Eye (tissue), 1 donor: ENCODE measurements at places on chromosomes 5 and 9.

- DNase-seq = no peak
Measured at GRCh38 chr5:145500710-145501109, 334.4 kb downstream of the PRELID2 start.

DNA sequence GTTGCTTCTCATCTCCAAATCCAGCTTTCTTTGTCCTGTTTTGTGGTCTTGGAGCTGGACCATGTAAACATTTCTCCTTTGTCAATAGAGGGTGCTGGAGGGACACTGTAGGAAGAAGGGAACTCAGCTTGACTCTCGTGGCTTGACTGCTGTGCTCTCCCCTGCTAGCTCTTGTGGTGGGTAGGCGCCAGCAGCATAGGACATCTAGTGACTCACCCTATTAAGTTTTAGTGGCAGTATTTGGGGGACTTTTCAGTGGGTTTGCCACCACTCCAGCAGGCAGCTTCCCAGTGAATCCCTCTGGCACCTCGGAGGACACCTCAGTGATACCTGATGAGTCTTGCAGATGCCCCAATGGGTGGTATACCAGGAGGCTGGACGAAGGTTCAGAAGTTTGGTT is 97.8 kb downstream of the TSSK1B start:
- peak; percentile 39 for DNase-seq

- DNase-seq = no peak
Measured at GRCh38 chr9:23522952-23523351, 303.1 kb downstream of the ELAVL2 start.

GRCh38 chr5:122322801-122323548 is 10.9 kb downstream of the SNCAIP start:
- DNase-seq = peak; percentile 49

DNA sequence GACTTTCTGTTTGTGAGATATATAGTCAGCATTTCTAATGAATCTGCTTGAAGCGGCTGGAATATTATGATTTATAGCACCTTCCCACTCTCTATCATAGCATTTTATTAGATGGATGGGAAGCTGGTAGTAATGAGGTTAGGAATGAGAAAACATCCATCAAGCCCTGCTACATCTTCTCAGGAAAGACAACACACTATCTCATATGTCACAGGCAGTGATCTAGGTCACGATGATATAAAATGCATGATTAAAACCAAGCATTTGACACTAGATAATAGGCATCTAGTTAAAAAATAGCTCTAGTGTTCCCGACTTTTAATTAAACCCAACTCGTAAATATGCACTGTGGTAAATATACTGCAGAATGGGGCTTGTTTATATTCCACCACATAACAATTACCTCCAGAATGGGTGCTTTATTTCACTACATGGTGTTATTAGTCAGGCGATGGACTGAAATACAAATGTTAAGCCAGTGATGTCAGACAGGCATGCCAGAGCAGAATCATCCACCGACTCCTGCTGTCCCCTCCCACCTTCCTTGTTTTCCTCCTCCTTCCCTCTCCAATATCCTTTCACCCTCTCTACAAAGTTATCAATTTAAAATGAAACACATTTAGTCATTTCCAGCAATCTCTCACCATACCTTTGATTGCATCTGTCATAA is 286.8 kb downstream of the SPATA31D1 start:
- no peak for DNase-seq

- DNase-seq = peak; percentile 77
Measured at GRCh38 chr5:123450640-123451039, 27.4 kb upstream of the CEP120 start.

- DNase-seq = no peak
Measured at GRCh38 chr5:159961176-159962160, 45.2 kb downstream of the ADRA1B start.

GRCh38 chr9:135320943-135321342 is 158.6 kb upstream of the PPP1R26 start:
- no peak for DNase-seq

- peak; percentile 38 for DNase-seq
Measured at GRCh38 chr5:15286650-15287049, 213.3 kb upstream of the FBXL7 start.

GRCh38 chr5:14675865-14676300 is 11.4 kb downstream of the OTULIN start:
- DNase-seq = no peak

DNA sequence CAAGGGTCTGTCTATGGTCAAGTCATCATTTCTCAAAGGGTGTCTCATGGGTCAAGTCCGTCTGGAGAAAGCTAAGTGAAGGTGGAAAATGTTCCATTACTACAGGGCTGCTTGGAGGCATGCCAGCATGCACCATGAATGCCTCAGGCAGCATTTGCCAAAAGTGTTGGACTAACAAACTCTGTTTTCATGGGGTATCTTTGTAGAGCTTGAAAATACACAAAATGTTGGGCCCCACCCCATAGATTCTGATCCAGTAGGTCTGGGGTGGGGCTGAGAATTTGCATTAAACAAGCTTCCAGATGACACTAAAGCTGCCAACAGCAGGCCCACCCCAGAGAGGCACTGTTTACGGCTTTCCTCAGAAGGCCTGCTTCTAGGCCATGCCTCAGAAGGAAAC is 75.0 kb upstream of the FRRS1L start:
- DNase-seq = no peak

DNA sequence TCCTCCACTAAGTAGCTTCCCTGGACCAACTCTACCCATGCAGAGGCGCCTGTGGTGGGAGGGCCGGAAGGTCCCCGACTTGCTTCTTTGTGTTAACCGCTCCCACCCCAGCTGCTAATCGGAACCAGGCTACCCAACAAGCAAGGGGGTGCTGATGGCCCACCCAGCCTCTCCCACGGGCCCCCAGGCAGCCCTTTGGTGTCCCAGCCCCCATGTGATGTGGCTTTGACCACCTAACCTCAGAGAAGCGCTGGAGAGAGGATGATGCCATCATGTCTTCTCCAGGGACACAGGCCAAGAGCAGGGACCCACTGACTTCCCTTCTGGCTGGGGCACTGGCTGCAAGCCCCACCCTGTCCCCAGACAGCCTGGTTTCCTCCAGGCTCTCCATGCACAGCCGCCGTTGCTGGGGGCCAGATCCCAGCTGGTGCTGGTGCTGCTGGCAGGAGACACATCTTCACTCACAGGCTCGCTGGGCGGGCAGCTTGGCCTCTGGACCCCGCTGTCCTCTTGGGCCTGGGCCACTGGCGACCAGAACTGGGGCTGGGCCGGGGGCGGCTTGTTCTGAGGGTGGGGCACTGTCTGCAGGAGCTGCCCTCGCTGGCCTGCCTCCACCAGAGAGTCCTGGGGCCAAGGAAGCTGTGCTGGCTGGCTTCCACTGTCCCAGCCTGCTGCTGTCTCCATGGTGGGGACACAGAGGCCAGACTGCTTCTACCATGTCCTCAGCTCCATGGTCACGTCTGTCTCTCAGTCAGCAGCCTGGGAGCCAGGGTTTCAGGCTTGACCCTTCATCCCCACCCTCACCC is 27.8 kb downstream of the LAMC3 start:
- no peak for DNase-seq

DNA sequence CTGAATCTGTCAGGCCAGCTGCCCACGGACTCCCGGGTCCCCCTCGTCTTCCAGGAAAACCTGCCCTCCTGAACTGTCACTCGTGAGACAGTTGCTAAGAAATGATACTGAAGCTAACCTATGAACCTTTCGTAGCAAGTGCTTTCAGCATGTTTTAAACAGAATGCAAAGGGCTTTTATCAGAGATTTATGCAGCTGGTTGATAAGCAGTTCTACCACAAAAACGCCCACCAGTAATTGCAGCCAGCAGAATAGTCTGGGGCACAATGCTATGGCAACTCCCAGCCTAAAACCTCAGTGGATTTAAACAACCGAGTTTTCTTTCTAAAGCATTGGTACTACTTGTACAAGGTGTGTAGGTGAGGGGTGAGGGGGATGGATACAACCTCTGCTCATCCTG is 97.5 kb downstream of the IRX2 start:
- DNase-seq = no peak

GRCh38 chr9:4510546-4511322 is 20.5 kb downstream of the SLC1A1 start:
- DNase-seq = no peak

DNA sequence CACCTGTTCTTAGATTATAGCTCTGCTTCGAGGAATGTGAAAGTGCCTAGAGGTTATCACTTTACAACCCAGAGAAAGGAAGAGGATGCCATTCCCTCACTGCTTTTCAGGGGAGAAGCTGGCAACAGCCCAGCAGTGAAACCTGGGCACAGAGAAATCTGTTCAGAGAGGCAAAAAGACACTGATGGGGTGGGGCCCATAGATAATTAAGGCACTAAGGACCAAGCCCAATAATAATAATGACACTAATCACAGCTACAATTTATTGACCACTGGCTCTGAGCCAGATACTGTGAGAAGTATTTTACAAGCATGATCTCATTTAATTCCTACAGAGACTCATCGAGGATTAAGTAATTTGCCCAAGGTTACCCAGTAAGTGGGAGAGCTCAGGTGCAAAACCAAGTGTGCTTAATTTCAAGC is 168.3 kb downstream of the PIK3R1 start:
- DNase-seq = no peak

DNA sequence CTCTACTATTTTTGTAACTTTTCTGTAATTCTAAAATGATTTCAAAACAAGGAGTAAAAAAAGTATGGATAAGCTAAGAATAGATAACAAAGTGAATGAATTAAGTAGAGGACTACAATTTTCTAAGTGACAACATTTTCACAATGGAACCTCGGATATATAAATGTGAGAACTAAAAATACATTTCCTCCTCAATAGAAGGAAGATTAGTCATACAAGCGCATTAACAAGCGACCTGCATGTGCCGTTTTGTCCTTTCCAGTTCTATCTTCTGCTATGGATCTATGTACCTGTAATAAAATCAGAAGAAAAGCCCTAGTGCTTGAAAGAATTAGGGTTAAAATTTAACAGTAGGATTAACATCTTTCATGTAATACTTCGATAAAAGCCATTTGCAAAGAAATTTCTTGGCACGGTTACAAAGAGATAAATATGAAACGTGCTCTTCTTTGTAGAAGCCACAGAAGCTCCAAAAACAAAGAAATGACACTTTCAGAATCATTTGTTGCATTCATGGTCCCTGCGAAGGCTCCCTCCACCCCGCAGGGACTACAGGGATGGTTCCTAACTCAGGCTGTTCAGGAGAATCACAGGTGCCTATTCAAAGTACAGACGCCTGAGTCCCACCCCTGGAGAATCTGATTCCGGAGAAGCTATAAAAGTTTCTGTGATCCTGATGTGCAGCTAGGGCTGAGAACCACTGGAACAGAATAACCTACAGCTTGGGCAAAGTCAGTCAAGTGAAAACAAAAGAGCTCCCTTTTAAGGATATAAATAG is 216.6 kb upstream of the EFNA5 start:
- DNase-seq = peak; percentile 46

DNA sequence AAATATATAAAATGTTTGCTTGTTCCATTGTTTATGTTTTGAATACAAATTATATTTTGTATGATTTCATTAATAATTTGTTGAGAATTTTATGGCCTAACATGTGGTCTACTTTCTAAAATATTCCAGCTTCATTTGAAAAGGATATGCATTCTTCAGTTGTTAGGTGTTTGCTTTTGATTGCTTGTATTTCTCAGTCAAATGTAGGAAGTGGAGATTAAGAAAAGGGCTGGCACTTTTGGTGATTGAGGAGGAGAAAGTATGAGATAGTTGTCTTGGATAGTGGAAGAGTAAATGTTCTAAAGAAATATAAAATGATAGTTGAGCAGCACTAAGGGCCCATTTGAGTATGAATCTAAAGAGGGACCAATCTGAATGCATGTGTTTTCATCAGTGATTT is 23.1 kb downstream of the JAK2 start:
- no peak for DNase-seq

DNA sequence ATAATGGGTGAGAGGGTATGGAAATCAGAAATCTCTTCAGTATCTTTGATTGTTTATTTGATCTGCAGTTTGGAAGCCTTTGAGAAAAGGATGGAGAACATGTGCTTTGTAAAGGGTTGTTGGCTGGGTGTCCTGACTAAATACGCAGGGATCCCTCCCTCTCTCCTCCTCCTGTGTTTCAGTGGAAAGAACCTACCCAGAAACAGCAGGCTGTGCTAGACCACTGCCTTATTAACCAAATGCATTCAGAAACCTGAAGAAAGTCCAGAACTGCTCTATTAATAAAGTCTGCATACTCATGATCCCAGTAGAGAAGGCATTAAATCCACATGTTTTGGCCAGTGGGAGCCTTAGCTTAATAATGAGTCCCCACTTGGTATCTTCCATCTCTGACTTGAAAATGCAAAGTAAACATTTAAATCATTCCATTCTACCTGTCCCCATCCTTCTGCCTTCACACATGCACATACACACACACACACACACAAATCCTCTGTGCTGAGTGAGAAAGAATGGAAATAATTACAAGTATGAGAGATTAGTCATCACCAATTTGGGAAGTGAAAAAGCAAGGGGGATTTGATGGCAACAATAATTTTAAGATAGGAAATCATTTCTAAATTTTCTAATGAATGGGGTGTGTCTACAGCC is 10.0 kb upstream of the LECT2 start:
- peak; percentile 59 for DNase-seq

DNA sequence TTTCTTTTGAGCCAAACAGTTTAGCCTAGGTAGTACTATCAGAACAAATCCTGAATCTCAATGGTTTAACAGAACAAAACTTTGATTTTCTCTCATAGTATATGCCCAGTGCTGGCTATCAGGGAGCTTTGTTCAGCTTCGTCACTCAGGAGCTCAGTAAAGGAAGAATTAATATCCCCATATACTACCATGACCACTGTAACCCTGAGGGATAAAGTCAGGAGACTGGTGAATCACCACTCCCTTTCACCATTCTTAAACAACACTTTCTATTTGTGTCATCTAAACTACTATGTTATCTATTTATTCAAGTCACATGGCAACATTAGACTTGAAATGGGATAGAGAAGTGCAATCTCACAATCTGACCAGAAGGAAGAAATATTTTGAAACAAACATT is 522.6 kb upstream of the COX7C start:
- no peak for DNase-seq

GRCh38 chr9:10614196-10614800 is 1.5 kb upstream of the PTPRD start:
- peak; percentile 28 for DNase-seq

DNA sequence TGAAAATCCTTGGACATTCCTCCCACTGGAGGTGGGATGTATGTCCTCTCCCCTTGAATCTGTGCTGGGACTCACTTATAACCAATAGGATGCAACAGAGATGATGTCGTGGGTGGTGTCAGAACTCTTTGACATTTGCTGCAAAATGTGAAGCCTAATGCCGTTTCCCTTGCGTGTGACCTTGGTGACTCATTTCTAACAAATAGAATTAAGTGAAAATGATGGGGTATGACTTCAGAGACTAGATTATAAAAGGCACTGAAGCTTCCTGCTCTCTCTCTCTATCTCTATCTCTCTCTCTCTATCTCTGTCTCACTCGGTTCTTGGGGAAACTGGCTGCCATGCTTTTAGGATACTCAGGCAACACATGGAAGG is 126.1 kb upstream of the STC2 start:
- no peak for DNase-seq

- DNase-seq = no peak
Measured at GRCh38 chr5:44312374-44312773, 76.8 kb downstream of the FGF10 start.

DNA sequence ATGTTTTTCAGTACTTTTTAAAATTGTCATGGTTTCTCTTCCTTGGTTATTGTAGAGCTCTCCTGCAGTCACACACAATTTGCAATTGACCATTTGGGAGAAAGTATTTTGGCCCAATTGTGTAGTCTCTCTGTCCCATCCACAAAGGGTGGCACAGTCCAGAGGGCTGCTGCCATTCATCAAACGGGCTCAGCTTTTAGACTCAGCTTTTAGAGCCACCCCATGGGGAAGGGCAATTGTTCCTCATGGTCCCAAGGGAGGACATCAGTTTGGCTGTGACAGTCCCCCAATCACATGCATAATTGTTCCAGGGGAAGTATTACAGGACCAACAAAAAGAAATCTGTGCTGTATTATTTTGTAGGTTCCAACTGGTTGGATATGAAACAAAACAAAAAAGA is 207.6 kb downstream of the ZNF462 start:
- no peak for DNase-seq
